ENCODE measurements at places on chromosomes 7 and 10. TPM values are rescaled to one million over a fixed set of nuclear protein-coding genes. Genes with fewer than 3 reads are reported as not detected.

DNA sequence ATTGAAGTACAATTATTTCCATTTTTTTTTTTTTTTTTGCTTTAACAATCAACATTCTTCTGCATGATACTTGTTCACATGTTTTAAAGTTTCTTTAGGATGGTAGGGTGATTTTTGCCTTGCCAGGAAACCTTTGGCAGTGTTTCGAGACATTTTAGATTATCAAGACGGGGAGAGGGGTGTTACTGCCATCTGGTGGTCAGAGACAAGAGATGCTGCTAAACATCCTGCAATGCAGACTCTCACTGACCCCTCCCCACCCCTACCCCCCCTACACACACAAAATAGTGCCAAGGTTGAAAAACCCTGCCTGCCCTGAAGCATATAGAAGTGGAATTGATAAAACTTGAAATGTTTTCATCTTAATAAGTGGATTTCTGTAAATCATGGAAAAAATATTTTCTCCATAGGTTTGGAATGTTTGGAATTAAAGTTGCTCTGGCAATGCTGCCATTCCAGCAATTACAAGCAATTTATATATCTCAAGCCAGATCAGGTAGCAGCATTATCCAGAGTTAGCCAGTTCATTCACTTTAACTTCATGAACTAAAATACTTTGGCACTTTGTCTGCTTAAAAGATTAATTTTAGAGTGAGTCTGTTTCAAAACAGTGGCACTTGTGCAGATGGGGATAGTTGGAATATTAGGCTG, 62.1 kb downstream of the SDHAF3 start:
- DNase-seq: peak; percentile 16

DNA sequence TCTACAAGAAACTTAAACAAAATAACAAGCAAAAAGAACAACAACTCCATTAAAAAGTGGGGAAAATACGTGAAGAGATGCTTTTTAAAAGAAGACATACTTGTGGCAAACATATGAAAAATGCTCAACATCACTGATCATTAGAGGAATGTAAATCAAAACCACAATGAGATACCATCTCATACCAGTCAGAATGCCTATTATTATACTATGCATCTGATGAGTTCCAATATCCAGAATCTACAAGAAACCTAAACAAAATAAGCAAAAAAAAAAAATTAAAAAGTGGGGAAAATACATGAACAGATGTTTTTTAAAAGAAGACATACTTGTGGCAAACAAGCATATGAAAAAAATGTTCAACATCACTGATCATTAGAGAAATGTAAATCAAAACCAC, 29.6 kb upstream of the AKR1C3 start:
- DNase-seq: no peak

DNA sequence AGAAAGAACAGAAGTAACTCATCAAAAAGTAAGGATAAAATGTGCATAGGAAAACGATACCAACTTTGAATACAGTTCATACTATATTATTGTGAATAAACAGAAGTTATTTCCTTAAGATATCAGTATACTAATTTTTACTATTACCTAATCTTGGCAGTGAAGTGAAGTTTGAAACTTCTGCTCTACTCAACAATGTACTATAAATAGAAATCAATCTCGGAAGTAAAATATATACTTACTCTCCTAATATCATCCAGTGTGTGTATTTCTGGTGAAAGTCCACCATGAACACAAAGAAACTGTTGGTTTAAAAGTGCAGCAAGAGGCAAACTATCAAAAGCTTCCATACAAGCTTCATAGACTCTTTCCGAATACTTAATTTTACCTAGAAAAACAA, 24.6 kb downstream of the PPP3CB start:
- no peak for DNase-seq

- DNase-seq: no peak
Observed at GRCh38 chr7:33727315-33727714, 178.0 kb upstream of the BMPER start.

DNA sequence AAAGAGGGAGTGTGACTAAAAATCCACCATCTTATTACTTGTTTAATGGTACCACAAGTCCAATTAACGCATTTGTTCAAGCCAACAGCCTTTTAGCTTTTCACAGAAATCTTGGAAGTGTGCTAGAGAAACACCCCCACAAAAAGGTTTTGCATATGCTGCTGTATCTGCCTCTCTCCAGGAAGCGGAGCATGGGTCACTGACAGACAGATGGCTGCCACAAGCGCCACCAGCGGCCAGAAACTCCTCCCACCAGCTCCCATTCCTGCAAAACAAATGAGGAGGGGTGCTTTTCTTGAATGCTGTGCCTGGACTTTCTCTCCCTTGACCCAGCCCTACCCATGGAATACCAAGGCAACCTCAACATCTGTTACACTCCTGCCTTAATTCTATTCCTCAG, 176.3 kb upstream of the LRGUK start:
- DNase-seq: no peak

Gene GPR26
- not detected for total RNA-seq

GRCh38 chr10:26781797-26782196, 79.0 kb downstream of the ABI1 start:
- no peak for DNase-seq

- peak; percentile 66 for DNase-seq
Observed at GRCh38 chr7:130242198-130243014, 24.3 kb upstream of the CPA2 start.
